Substantia nigra (tissue), 51 donors: ENCODE measurements at places on chromosomes 7 and 10.
A peak's percentile ranks its signal among the peaks of the same experiment; 100 is the strongest.

- no peak for DNase-seq
Measured at GRCh38 chr7:24763303-24763901, 6.1 kb upstream of the GSDME start.

DNA sequence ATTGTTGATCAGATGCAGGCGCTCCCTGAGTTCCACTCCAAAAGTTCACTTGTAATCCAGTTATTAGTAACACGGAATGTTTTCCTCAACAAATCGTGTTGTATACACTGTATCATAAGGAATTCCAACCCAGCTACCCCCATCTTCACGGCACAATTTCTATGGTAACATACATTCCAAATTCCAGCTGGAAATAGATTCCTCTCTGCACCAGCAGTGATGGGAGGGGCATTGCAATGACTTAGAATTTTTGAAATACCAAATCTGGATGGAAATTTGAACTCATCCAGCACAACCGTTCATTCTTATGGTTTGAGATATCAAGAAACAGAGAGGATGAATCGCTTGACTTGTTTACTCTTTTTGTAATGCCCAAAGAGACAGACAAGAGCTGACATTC, 38.9 kb upstream of the RHEB start:
- DNase-seq: no peak

DNA sequence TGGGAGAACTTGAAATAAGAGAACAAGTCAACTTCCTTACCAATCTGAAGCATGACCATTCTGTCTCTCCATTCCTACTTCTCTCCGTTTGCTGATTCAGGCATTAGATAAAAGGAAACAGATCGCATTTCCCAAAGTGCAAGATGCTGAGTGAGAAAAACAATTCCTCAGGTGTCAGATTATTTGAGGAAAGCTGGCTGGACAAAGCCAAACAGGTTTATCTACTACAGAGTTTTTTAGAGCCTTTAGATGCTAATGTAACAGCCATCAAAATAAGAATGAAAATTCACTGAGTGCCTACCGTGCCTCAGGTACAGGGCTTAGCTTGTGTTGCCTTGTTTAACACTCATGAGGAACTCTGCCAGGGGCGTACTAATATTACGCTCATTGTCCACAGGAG, 135.9 kb upstream of the MBL2 start:
- no peak for DNase-seq

DNA sequence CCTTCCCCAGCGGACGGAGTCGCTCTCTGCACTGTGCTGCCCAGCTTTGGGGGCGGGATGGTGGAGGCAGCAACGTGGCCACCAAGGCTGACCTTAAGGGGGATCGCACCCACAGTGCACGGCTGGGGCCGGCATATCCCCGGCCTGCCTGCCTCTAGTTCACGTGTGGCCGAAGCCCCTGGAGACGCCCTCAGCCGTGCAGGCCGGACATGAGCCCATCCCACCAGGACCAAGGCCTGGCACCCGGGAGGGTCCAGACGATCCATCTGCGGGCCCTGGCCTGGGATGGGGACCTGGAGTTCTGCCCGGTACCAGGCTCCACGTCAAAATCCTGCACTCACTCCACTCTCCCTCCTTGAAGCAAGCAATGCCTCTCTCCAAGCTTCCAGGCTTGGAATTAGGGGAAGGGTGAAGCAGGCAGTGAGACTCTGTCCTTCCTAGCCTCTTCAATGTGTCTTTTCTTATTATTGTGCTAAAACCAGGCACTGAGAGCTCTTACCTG, 520.8 kb downstream of the REEP3 start:
- DNase-seq: no peak

DNA sequence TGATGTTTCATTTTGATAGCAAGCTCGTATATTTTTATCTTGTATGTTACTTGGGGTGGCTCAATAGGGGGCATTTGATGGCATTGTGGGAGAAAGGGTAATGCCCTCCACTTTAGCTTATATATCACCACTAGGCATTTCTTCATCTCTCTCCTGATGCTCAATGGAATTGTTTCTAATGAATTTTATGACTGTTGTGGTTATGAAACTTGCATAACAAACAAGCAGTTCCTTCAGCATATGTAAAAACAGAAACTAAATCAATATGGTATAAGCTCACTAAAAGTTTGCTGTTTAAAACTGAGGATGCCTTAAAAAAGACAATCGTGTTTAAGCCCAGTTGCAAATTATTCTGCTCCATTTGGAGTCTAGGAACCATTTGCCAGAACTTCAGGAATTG, 75.5 kb downstream of the CDK14 start:
- DNase-seq: no peak

- DNase-seq: no peak
Measured at GRCh38 chr10:119408969-119409371, 133.5 kb downstream of the RGS10 start.

DNA sequence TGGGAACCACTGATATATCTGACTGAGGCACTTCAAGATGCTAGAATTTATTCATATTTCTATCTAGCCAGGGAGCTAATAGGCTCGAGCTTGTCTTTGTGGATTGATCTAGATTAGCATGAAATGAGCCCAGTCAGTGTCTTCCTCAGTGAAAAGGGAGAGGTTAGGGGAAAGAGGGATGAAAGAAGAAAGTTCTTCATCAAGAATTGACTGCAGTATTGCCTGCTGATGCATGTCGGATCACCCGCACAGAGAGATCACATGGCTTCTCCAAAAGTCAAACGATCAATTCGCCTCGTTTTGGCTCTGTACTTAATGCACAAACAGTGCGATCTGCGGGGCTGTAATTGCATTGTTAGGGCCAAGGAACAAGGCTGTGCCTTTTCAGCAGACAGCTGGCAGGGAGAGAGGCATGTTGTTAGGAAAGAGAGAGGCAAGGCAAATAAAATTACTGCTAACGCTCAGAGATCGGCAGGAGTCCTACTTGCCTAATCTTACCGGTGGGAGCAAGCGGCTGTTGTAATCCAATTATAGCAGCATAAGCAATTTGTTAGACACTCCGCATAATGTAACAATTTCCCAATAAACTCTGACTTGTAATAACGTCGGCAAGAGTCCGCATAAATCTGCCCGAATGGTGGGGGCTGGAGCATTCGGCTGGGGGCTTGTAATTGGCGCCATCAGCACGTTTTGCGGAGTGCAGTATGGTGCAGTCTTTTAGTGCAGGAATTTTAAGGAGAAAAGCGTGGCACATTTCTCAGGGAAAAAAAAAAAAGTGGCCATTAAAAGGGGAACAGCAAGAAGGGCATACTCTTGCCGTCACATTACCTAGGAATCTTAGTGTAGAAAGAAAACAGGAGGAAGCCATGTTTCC, 102.1 kb downstream of the POLL start:
- DNase-seq: peak; percentile 25

GRCh38 chr10:127872871-127873600, 19.7 kb downstream of the CLRN3 start:
- no peak for DNase-seq

GRCh38 chr10:71573562-71574518, 145.7 kb downstream of the C10orf105 start:
- DNase-seq: no peak

DNA sequence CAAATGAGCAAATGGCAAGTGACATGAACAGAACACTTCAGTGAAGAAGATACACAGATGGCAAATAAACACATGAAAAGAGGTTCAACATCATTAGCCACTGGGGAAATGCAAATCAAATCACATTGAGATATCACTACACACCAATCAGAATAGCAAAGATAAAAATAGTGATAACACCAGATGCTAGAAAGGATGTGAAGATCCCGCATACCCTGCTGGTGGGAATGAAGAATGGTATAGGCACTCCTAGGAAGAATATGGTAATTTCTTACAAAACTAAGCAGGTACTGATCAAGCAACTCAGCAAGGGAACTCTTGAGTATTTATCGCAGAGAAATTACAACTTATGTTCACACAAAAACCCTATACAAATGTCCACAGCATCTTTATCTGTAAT, 11.2 kb downstream of the LAMB4 start:
- no peak for DNase-seq

DNA sequence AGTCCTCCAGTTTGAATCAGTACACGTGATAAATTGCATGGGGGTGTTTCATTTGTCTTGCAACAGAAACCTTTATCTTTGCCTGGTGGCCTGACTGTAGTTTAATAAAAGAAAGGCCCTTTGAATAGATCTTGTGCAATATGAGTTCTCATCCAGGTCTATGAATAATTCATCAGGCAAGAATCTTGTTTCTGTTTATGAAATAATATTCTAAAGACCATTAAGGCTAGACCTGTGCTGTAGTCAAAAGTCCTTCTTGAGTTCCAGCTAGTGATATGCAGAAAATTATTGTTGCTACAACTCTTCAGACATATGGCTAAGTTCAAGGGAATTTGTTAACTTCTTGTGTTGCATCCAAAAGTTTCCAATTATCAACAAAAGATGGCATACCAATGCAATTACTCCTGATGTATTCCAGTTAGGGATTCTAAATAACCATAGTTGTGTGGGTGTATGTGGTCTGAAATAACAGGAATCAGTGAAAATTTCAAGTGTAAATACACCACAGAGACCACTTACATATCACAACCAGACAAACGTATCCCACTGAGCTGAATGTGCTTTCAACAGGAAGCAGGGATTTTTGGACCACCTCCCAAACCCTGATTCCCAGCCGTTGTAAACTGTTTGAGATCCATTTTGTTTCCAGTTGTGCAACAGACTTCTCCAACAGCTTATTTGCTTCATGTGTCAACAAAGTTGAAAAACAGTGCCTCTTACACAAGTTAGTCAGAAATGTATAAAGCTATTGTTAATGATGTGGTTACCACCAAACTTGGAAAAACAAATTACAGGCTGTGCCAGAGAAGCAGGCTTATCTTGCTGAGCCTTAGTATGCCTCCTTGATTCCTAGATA, 54.7 kb upstream of the BICC1 start:
- DNase-seq: no peak

DNA sequence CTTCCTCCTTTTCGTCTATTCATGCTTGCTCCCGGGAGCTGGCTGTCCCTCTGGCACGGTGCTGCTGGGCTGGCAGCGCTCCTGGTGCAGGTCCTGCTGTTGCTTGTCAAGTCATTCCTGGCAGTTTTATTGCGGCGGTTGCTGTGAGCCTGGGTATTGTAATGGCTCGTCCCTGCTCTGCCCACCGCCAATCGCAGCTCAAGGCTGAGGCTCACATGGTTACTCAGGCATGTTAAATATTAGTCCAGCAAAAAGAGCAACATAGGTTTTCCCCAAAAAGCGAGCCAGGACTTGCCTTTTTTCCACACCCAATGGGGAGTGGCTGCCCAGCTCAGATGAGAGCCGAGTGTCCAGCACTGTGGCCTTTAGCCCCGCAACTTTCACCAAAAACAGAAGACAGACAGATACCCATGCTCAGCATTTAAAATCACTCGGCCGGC, 492.9 kb upstream of the FOXK1 start:
- peak; percentile 61 for DNase-seq

DNA sequence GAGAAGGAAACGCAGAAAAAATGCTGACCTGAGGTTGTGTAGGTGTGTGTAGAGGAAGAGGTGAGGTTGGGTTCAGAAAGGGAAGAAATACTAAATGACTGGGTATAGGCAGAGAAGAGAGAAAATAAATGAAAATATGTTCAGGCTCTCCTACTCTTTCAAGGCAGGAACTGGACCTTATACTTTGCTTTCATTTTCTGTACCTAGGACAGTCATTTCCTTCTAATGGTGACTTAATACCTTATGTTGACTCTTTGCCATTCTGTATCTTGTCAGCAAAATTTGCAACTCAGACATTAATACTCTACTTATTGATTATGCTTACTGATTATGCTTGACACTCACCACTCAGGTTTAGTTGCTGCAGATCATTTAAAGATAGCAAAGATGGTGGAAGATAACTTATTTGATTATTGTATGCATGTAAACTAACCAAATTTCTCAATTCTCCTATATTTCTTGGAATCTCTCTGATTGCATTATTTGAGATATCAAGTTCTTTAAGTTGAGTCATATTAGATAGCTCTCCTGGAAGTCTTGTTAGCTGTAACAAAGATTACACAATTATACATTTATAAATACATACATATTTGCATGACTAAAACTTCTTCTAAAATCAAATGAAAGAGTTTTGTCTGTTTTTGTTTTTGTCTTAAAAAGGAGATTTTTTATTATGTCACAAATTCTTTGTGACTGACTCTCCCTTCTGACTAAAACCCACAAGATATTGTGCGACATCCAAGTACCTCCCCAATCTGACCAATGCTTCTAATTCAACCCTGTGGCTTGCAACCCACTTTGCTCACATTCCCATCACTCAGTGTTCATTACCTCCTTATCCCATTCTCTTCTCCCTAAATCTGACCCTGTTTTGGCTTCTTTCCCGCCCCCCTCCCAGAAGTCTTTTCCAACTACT, 20.0 kb downstream of the LRRD1 start:
- no peak for DNase-seq

- no peak for DNase-seq
Measured at GRCh38 chr10:108556186-108556585, 1367.1 kb downstream of the XPNPEP1 start.

GRCh38 chr7:105487579-105488571, 34.2 kb downstream of the PUS7 start:
- no peak for DNase-seq

- DNase-seq: no peak
Measured at GRCh38 chr7:95766657-95767056, 5.7 kb upstream of the DYNC1I1 start.

GRCh38 chr7:158750702-158751101, 46.1 kb upstream of the NCAPG2 start:
- DNase-seq: no peak

DNA sequence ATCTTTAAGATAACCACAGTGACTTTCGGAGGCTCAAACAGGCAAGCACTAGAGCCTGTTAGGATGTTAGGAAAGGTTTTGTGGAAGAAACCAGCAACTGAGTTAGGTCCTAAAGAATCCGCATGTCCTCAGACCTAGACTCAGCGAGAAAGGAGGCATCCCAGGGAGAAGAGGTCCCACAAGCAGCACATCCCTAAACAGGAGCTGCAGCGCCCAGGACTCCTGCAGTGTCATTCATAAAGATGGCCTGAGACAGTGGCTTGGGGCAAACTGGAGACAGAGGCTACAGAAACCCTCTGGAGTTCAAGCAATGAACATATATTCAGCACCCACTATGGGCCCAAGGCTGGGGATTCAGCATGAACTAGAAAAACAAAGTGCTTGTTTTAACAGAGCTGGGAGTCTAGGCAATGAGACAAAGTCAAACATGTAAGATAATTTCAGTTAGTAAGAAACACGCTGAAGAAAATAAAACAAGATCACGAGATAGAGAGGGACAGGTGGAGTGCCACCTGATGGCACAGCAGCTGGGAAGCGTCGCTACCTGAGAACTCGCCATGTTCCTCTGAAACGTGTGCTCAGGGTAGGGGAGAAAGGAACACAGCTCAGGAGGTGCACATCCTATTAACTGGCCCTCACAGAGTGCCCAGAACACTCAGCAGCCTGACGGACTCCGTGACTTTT, 48.1 kb downstream of the PARD3 start:
- no peak for DNase-seq
